ENCODE measurements at places on chromosomes 6 and 20. TPM values are rescaled to one million over a fixed set of nuclear protein-coding genes. Genes with fewer than 3 reads are reported as not detected.

Gene PSORS1C2
- not detected for total RNA-seq

Gene AVP
- total RNA-seq: not detected

Gene NINL
- 12.5 TPM for total RNA-seq

Gene EYS
- total RNA-seq: not detected

Gene SEL1L2
- total RNA-seq: not detected

Gene KIAA1755
- total RNA-seq: 0.14 TPM
